ENCODE measurements at places on chromosomes 7 and 10.

- no peak for DNase-seq
Observed at GRCh38 chr10:22461891-22462290, 116.6 kb downstream of the SPAG6 start.

DNA sequence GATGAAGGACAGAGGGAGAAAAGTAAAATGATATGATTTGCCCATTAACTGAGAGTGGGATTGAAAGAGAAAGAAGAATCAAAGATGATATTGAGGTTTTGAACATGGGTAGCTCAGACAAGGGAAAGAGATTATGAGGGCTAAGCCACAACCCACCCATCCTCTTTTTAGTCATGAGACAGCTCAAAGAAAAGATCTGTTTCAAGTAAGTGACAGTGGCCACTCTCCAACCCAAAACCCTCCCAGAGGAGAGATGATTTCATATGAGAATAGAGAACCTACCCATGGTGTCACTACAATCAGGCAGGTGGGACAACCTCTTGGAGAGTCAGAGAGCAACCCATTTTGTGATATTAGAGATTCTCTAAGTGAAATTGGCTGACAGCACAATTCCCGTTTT lies 32.2 kb downstream of the PLXNA4 start:
- DNase-seq, result no peak

GRCh38 chr10:78411716-78412115 lies 378.1 kb downstream of the RPS24 start:
- DNase-seq, result no peak

GRCh38 chr10:116385994-116386809 lies 41.4 kb upstream of the PNLIPRP3 start:
- DNase-seq, result no peak

DNA sequence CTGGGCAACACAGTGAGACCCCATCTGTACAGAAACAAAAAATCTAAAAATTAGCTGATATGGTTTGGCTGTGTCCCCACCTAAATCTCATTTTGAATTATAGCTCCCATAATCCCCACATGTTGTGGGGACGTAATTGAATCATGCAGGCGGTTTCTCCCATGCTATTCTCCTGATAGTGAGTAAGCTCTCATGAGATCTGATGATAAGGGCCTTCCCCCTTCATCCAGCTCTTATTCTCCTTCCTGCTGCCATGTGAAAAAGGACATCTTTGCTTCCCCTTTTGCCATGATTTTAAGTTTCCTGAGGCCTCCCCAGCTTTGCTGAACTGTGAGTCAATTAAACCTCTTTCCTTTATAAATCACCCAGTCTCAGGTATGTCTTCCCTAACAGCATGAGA lies 136.5 kb downstream of the SFMBT2 start:
- DNase-seq, result no peak

DNA sequence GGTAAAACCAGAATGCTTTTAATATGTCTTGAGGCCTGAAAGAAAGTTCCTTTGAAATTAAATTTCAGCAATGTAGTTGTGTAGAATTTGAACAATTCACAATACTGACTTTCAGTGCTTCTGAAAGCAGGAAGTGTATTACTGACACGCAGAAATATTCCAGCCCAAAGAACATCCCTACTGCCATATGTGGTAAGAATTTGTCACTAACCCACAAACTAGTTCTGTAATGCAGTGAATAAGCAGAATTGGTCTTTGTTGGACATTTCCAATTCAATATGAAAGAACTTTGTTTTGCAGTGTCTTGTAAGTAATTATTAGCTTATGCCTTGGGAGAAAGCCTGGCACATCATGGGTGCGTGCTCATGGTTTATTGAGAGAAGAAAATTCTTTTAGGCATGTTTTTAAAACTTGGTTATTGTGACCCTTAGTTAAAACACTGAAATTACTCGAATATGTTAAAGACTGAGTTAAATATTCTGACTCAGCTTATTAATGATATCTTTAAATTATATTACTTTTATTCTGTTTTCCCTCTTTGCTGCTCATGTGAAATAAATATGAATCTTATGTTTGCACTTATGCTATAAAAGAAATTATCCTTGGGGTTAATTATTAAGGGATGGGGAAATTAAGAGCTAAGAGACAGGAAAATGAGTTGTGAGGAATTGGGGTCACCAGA lies 33.4 kb downstream of the PTPN12 start:
- DNase-seq, result no peak

DNA sequence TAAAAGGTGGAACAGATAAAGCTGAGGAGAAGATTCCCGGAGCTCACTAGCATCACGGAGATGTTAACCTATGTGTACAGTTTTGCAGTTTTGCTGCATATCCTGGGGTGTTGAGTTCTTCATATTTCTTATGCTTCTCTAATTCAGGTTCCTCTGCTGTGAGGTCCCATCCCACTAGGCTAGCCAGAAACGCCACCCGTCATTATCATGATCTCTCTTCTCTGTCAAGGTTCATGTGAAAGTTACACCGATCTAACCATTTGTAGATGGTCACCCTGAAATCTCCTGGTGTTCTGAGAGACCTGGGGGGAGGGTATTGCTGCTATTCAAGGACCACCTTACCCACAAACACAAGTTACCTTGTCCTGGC lies 136.3 kb downstream of the CCDC71L start:
- DNase-seq, result no peak

DNA sequence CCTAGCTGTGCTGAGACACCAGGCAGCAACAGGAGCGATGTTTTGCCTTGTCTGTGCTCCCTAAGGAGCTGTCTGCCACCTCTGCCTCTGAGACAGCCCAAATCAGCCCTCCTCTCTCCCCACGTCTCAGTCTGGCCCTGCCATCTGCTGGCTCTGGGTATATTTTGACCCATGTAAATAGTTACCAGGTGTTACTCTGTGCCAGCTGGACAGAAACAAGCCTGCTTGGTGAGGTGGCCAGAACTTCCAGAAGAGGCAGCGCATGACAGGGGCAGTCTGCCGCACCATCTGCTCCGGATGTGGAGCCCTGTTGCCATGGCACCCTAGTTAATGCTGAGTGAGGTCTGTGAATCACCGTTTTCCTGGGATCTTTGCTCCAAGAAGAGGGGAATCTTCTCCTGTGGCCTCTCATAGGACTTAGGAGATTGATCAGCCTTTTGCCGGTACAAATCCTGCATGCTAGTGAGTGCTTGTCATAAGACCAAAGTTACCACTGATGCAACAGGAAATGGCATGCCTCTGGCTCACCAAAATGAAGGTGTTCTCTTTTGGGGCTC lies 31.8 kb downstream of the GSTO2 start:
- DNase-seq, result no peak

- no peak for DNase-seq
Observed at GRCh38 chr7:134954197-134955082, 31.9 kb upstream of the AGBL3 start.
